ENCODE measurements at places on chromosomes 6 and 20.

DNA sequence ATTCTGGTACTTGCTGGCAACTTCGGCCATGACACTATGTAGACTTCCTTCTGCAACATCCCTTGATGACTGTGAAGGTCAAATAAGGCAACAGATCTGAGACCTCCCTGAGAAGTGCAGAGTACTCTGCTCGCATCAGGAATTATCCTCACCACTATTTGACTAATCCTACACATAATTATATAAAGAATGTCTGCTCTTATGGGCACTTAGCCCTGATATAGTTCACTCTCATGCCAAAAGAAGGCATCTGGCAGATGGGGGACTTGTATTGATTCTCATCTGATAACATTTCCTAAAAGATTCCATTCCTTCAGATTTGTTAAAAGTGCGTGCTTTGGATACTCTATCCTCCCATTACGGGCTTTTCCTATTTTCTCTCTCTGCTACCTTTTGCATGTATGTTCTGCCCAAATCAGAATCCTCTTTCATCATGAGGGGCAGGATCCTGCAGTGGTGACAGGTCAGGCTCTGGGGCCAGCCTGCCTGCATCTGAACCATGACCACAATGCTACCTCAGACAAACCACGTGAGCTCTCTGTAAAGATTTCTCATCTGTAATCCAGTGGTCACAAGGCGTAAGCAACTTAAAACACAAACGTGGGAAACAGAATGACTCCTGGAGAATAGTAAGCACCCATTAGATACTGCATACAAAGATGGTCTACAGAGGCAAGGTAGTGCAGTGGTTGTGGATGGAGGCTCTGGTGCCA is 134.0 kb downstream of the GJA10 start:
- no peak for DNase-seq
- H3K4me3 ChIP-seq, result no peak overlapping the region
- H3K27me3 ChIP-seq, result no peaks in the 10 kb centered on the region
- peaks cover 48% of the 10 kb centered on the region for H3K4me1 ChIP-seq
- peaks cover 11% of the 10 kb centered on the region for H3K36me3 ChIP-seq

DNA sequence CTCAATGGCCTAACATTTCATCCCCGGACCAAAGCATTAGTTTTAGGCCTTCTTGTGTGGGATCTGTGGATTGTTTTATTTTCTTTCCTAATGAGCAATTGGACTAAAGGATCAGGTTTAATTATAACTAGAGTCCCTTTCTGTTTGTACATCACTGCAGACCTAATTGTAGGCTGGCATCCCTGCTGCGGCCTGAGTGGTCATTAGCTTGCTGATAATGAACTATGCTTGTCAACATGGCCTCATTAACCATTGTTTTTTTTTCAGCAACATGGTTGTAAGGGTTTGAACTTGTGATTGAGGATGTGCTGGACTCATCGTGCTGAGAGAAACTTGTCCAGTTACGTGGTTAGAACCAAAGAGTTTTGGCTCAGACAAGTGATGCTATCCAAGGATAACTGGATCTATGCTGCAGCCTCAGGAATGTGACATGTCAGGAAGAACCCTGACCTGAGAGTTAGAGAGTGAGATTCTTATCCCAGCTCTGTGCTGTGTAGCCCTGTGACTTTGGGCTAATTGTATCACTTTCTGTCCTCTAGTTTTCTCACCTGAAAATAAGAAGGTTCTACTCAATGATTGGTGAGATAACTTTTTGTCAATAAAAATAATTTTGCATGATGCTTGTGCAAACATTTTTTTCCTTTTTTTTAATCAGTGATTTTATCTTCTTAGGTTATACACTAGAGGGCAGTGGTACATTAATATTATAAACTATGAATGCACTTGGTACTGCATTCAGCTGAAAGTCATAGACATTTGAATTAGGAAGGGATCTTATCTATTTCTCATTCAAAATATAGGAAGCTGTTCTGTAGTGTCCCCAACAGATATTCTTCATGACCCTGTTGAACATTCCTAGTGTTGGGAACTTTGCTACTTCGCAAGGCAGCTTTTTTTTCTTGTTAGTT is 140.9 kb downstream of the RNF144B start:
- H3K4me1 ChIP-seq, result peaks cover 4% of the 10 kb centered on the region
- H3K27me3 ChIP-seq, result peaks cover 33% of the 10 kb centered on the region
- H3K27ac ChIP-seq, result no peak overlapping the region
- H3K36me3 ChIP-seq, result peaks cover 4% of the 10 kb centered on the region
- no peak overlapping the region for H3K4me3 ChIP-seq

- peak overlapping the region; percentile 71 for H3K27ac ChIP-seq
- H3K4me1 ChIP-seq, result peaks cover 20% of the 10 kb centered on the region
- no peak for DNase-seq
- H3K36me3 ChIP-seq, result peaks cover 19% of the 10 kb centered on the region
- H3K27me3 ChIP-seq, result no peaks in the 10 kb centered on the region
Observed at GRCh38 chr20:23396950-23397627, 24.2 kb downstream of the NAPB start.

DNA sequence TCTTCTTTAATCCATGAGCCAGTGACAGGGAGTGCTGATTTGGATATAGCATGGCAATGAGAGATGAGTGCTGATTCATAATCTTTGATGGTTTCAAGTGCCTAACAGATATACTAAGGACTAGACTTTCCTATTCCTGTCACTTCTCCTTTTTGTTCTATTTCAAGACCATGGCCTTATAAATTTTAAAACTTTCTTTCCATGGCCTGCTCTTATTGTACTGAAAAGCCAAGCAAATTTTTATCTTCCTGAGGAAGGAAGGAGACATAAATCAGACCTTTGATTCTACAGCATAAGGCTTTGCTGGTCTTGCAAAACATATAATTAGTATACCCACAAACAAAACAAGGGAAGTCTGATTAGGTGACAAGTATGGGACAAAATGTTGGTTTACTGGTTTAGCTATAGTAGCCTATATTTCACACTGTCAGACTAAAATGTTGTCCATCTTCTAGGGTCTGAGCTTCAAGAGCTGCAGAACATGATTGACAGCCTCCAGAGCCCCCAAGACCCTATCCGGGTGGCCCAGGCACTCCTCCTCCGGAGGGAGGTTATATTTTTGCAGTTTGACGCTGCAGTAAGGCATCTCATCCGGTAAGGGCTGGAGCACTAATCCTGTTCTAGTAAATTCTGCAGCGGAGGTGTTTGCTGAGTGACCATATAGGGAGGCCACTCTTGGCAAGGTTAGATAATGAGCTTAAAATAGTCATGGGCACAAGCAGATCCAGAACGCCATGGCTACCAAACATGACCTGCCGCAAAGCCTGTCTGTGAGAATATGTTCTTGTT is 82.3 kb downstream of the CD164 start:
- H3K36me3 ChIP-seq, result no peaks in the 10 kb centered on the region
- H3K27me3 ChIP-seq, result peaks cover 27% of the 10 kb centered on the region
- H3K4me1 ChIP-seq, result peaks cover 2% of the 10 kb centered on the region
- DNase-seq, result no peak

- peaks cover 38% of the 10 kb centered on the region for H3K27me3 ChIP-seq
- peaks cover 4% of the 10 kb centered on the region for H3K4me1 ChIP-seq
- H3K36me3 ChIP-seq, result peaks cover 4% of the 10 kb centered on the region
- H3K27ac ChIP-seq, result no peak overlapping the region
Observed at GRCh38 chr6:30180145-30180544, 16.8 kb downstream of the TRIM15 start.

GRCh38 chr6:29847871-29848630 is 20.4 kb downstream of the HLA-G start:
- H3K36me3 ChIP-seq, result peaks cover 8% of the 10 kb centered on the region
- peaks cover 64% of the 10 kb centered on the region for H3K27me3 ChIP-seq
- H3K4me1 ChIP-seq, result peaks cover 16% of the 10 kb centered on the region

DNA sequence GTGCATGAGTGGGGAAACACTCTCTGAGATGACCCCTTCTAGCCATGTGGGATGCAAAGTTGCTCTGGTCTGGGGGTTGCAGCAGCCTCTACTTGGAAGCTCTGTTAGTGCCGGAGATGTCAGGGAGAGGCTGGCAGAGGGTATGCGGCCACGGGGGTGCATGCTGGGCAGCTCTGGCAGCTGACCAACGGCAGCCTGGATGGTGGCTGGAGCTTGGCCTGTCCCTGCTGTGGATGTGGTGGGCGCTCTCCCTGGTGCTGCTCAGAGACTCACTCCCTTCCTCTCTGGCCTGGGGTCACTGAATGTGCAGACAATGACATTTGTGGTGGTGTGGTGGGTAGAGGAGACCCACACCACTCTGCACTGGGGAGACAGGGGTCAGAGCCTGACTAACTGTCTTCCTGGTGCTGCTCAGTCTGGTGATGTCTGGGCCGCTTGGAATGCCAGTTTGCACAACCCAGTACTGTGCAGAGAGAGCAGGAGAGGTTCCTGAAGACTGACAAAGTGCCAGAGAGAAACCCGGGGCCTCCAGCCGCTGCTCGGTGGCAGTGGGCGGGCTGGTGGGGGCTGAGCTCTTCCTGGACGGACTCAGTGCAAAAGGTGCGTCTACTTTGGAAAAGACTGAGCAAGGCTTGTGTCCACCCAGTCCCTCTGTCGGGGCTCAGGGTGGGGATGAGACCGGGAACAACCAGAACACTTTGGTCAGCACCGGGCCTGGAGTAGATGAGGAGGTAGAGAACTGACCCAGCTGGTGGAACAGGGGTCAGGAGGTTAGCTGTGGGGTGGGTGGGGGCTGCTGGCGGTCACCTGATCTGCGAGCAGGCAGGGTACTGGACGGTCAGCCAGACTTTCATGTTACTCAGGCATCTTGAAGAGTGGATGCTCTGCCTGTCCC is 2.7 kb downstream of the MYT1 start:
- no peak overlapping the region for H3K4me3 ChIP-seq
- no peak for DNase-seq
- peaks cover 74% of the 10 kb centered on the region for H3K27me3 ChIP-seq
- H3K36me3 ChIP-seq, result no peaks in the 10 kb centered on the region

- H3K27me3 ChIP-seq, result peaks cover 17% of the 10 kb centered on the region
- H3K27ac ChIP-seq, result no peak overlapping the region
- no peak for DNase-seq
Observed at GRCh38 chr6:43838276-43839036, 68.4 kb downstream of the VEGFA start.

GRCh38 chr6:40022867-40023266 is 88.6 kb upstream of the MOCS1 start:
- H3K36me3 ChIP-seq, result no peaks in the 10 kb centered on the region
- peaks cover 12% of the 10 kb centered on the region for H3K27me3 ChIP-seq
- no peaks in the 10 kb centered on the region for H3K4me1 ChIP-seq
- H3K4me3 ChIP-seq, result no peak overlapping the region

DNA sequence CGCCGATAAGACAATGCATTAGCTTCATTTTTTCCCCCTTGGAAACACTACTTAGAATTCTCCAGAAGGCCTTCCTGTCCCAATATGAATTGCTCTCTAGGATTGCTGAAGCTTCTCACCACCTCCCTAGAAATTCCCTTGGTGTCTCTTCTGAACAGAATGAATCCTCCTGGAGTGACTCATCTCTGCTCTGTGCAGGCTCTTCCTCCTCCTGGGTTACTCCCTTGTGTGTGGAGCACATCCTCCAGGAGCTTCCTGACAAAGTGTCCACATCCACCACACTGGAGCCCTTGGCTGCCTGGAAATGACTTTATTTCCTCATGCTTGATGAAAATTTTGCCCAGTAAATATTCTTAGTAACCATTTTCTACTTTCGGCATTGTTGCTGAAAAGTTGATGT is 54.4 kb downstream of the DTNBP1 start:
- peaks cover 13% of the 10 kb centered on the region for H3K36me3 ChIP-seq
- H3K4me1 ChIP-seq, result peaks cover 8% of the 10 kb centered on the region
- no peak for DNase-seq
- H3K27me3 ChIP-seq, result no peaks in the 10 kb centered on the region

GRCh38 chr6:26031151-26031594 is 56.1 kb upstream of the HFE start:
- H3K36me3 ChIP-seq, result peaks cover 2% of the 10 kb centered on the region
- peaks cover 3% of the 10 kb centered on the region for H3K27me3 ChIP-seq
- peak overlapping the region; percentile 97 for H3K27ac ChIP-seq
- peaks cover 45% of the 10 kb centered on the region for H3K4me1 ChIP-seq
- DNase-seq, result no peak

GRCh38 chr20:23331450-23332350 is 18.9 kb upstream of the NXT1 start:
- H3K4me3 ChIP-seq, result no peak overlapping the region
- H3K27ac ChIP-seq, result no peak overlapping the region
- no peaks in the 10 kb centered on the region for H3K36me3 ChIP-seq
- DNase-seq, result no peak
- H3K4me1 ChIP-seq, result peaks cover 7% of the 10 kb centered on the region

GRCh38 chr6:55528624-55529023 is 50.4 kb downstream of the HMGCLL1 start:
- DNase-seq, result no peak
- no peak overlapping the region for H3K27ac ChIP-seq
- no peak overlapping the region for H3K4me3 ChIP-seq
- H3K36me3 ChIP-seq, result no peaks in the 10 kb centered on the region

GRCh38 chr20:50548396-50548795 is 38.2 kb downstream of the PTPN1 start:
- DNase-seq, result no peak
- no peaks in the 10 kb centered on the region for H3K36me3 ChIP-seq
- H3K27me3 ChIP-seq, result no peaks in the 10 kb centered on the region
- H3K27ac ChIP-seq, result peak overlapping the region; percentile 86

DNA sequence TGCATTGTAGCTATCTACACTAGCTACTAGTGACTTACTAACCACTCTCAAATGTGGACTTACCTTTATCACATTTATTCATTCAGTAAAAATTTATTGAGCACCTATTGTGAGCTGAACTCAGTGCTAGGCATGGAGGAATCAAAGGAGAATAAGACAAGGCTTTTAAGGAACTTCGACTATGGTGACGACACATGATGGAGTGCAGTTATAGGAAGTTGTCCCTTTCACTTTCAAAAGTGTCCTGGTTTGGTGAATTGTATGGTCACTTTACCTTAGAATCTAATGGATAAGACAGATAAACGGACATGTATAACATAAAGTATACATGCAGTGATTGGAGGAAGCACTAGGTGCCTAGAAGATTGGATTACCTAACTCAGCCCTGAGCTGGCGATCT is 4.3 kb downstream of the AKAP7 start:
- peaks cover 7% of the 10 kb centered on the region for H3K36me3 ChIP-seq
- no peak for DNase-seq
- peaks cover 11% of the 10 kb centered on the region for H3K4me1 ChIP-seq
- no peak overlapping the region for H3K4me3 ChIP-seq
- peak overlapping the region; percentile 67 for H3K27ac ChIP-seq

- peaks cover 60% of the 10 kb centered on the region for H3K4me1 ChIP-seq
- no peaks in the 10 kb centered on the region for H3K36me3 ChIP-seq
- peak overlapping the region; percentile 99 for H3K27ac ChIP-seq
- DNase-seq, result peak; percentile 10
- H3K27me3 ChIP-seq, result no peaks in the 10 kb centered on the region
- H3K4me3 ChIP-seq, result peak overlapping the region; percentile 71
Observed at GRCh38 chr6:148758492-148758891, 11.7 kb downstream of the UST start.

DNA sequence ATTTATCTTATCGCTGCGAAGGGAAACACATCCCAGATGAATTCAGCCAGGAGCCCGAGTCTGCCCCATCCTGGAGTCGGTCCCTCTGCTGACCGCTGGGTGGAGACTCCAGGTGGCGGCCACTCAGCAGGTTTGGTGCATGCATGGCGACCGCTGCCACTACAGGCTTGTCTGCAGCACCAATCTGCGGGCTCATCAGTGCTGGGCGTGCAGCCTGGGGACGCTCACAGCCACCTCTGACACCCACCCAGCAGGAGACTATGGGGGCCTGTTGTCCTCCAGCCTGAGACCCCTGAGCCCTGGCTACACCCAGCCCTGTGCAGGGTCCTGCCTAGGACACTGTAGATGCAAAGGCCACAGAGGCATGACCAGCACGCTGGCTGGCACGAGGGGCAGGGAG is 40.5 kb upstream of the GATA5 start:
- peak overlapping the region; percentile 47 for H3K27ac ChIP-seq
- no peaks in the 10 kb centered on the region for H3K4me1 ChIP-seq
- no peak overlapping the region for H3K4me3 ChIP-seq
- no peaks in the 10 kb centered on the region for H3K36me3 ChIP-seq

Measured in T-helper 17 cell (primary cell).